ENCODE measurements at places on chromosomes 16 and 17.

- DNase-seq: no peak
These were observed 202.0 kb downstream of the C16orf78 start for GRCh38 chr16:49575346-49576172.

- no peak for DNase-seq
These were observed 33.6 kb upstream of the ANKFY1 start for GRCh38 chr17:4297351-4297750.

GRCh38 chr17:82924812-82925211 is 85.0 kb upstream of the ZNF750 start:
- DNase-seq: no peak

DNA sequence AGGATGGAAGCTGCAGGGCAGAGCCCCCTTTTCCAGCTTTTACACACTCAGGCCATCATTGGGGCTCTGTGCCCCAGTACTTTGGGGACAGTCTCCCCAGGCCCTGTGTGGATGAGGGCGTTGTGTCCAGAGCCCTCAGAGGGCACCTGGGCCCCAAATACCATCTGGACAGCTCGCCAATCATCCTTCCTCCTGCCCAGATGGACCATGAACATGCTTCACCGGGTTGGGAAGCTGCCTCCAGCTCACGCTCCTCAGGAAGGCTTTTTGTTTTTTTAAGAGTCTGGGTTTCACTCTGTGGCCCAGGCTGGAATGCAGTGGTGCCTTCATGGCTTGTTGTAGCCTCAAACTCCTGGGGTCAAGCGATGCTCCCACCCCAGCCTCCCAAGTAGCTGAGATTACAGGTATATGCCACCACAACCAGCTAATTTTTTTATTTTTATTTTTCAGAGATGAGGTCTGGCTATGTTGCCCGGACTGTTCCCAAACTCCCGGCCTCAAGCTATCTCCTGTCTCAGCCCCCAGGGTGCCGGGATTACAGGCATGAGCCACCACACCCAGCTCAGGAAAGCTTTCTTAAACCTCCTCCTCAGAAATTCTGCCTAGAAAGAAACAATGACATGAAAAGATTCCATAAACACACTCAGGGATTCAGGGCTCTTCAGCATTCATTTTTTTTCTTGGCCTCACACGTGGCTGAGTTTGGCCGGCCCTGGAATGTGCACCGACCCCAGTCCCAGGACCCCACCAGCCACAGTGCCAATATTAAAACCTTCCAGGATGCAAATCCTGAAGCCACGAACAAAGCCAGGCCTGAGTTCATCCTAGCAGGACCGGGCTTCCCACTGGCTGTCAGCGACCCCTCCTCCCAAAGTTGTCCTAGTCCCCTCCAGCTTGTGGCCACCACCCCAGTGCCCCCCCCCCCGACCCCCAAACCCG is 27.4 kb upstream of the ZNF423 start:
- no peak for DNase-seq

DNA sequence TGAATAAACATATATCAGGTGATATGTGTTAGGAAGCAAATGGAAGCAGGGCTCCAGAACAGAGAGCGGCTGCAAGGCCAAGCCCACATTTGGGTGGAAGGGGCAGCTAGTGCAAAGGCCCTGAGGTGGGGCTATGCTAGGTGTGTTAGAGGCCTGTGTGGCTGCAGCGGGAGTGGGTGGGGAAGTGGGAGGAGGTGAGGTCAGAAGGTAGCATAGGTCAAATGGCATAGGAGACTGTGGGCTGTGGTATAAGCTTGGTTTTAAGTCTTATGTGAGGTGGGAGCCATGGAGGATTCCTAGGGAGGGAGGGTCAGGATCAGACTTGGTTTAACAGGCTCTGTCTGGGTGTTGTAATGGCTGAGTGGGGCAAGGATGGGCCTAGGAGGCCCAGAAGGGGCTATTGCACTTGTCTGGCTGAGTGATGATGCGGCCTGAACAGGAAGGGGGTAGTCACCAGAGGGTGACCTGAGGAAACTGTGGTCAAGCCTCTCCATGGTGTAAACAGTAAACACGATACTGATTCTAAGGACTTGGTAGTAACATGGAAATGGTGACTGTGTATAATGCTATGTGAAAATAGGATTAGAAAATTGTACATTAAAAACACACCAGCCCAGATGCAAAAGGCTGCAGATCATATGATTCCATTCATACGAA is 31.1 kb downstream of the RAI1 start:
- peak; percentile 84 for DNase-seq

DNA sequence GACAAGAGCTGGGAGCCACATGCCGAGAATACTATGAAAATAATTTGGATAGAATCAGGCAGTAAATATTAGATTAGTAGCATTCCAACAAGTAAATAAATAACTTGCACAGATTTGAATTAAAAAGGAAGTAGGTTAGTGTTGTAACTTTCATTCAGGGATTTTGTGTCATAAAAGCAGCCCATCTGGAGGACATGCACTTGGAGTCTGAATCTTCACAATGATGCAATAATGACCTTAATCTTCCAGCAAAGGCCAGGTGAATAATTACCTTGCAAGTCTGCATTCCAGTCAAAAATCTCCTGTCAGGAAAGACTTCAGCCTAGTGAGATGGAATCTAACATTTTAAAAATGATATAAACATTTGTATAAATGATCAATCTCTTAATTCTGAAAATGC is 518.1 kb downstream of the KCNJ2 start:
- no peak for DNase-seq

- DNase-seq: no peak
These were observed 630 bp downstream of the ESRP2 start for GRCh38 chr16:68235108-68235886.

- no peak for DNase-seq
These were observed 5.8 kb downstream of the MPRIP start for GRCh38 chr17:17048106-17048505.

DNA sequence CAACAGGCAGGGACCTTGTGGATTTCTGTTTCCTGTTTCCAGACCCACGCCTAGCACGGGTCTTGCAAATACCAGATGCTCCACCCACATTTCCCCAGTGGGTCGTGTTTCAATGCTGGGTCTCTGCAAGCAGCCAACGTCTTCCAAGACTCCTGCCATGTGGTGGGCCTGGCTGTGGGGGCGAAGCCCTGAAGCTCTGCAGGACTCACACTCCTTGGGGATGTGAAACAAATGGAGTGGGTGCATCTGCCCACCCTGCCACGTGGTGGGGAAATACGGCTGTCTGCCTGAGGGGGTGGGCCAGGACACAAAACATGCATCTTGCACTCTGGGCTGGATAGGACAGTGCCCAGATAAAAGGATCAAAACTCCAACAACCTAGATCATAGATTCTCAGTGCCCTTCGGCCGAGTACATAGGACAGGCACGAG is 32.6 kb downstream of the FA2H start:
- no peak for DNase-seq

- no peak for DNase-seq
These were observed 12.1 kb downstream of the HEATR9 start for GRCh38 chr17:35856603-35857002.
